ENCODE measurements at places on chromosomes 7 and 10. TPM values are rescaled to one million over a fixed set of nuclear protein-coding genes. Genes with fewer than 3 reads are reported as not detected.

The FOXP2 gene
- not detected for total RNA-seq

The TFPI2 gene
- 255 TPM for total RNA-seq

The TRIM24 gene
- total RNA-seq, result 6.9 TPM

The HOXA13 gene
- total RNA-seq, result 1.9 TPM

The CYP26C1 gene
- not detected for total RNA-seq

The GCK gene
- not detected for total RNA-seq

The NUTM2D gene
- 1.1 TPM for total RNA-seq

The PBLD gene
- 3.9 TPM for total RNA-seq

The SPDYE8 gene
- not detected for total RNA-seq

The LIPF gene
- total RNA-seq, result not detected

The KCTD7 gene
- total RNA-seq, result 6.2 TPM

The NUTM2A gene
- total RNA-seq, result not detected

The CH25H gene
- 0.09 TPM for total RNA-seq

The ITGB8 gene
- total RNA-seq, result 1.0 TPM

The PSMA2 gene
- total RNA-seq, result 217 TPM

The VDAC2 gene
- 315 TPM for total RNA-seq

The MYO1G gene
- total RNA-seq, result 0.09 TPM

The EGR2 gene
- 0.28 TPM for total RNA-seq

The PIK3CG gene
- not detected for total RNA-seq

The MRLN gene
- total RNA-seq, result not detected

The BMPR1A gene
- 19.1 TPM for total RNA-seq

The CPEB3 gene
- 0.39 TPM for total RNA-seq

The KIAA1217 gene
- total RNA-seq, result 3.2 TPM

The PLEKHS1 gene
- not detected for total RNA-seq

The CDH23 gene
- total RNA-seq, result 2.0 TPM

The PNLIP gene
- total RNA-seq, result not detected

The EIF5AL1 gene
- total RNA-seq, result 3.8 TPM

The EGFR gene
- 139 TPM for total RNA-seq

The RBP3 gene
- total RNA-seq, result not detected

The SLIT1 gene
- total RNA-seq, result 0.17 TPM

The MOSPD3 gene
- total RNA-seq, result 22.1 TPM

The TACR2 gene
- total RNA-seq, result 0.17 TPM

The ZNF804B gene
- total RNA-seq, result not detected

The PRKCQ gene
- 5.1 TPM for total RNA-seq

The ADGRA1 gene
- total RNA-seq, result 0.02 TPM

The COMMD3 gene
- total RNA-seq, result 51.1 TPM

The STEAP2 gene
- 3.8 TPM for total RNA-seq

The UCN3 gene
- total RNA-seq, result not detected

The TWIST1 gene
- total RNA-seq, result 1.4 TPM

The CASD1 gene
- 9.6 TPM for total RNA-seq

The SPDYE1 gene
- not detected for total RNA-seq

The HOXA5 gene
- 6.6 TPM for total RNA-seq

The CTBP2 gene
- 101 TPM for total RNA-seq

The TBX20 gene
- 2.4 TPM for total RNA-seq

The ETV1 gene
- total RNA-seq, result 2.7 TPM

The FFAR4 gene
- total RNA-seq, result 0.27 TPM

The MICALL2 gene
- 25.9 TPM for total RNA-seq

The C7orf57 gene
- 0.37 TPM for total RNA-seq

The NOS3 gene
- total RNA-seq, result 0.34 TPM

The FRAT2 gene
- total RNA-seq, result 6.5 TPM

The HACD1 gene
- total RNA-seq, result 56.4 TPM

The NPY gene
- not detected for total RNA-seq

The SVOPL gene
- total RNA-seq, result not detected

The EPO gene
- not detected for total RNA-seq

All from A549 treated with CpdA at 1 μM for 4 hours (cell line).